ENCODE measurements at places on chromosomes 2 and 18. TPM values are rescaled to one million over a fixed set of nuclear protein-coding genes. Genes with fewer than 3 reads are reported as not detected.

The PAPOLG gene
- 14.7 TPM for total RNA-seq

DNA sequence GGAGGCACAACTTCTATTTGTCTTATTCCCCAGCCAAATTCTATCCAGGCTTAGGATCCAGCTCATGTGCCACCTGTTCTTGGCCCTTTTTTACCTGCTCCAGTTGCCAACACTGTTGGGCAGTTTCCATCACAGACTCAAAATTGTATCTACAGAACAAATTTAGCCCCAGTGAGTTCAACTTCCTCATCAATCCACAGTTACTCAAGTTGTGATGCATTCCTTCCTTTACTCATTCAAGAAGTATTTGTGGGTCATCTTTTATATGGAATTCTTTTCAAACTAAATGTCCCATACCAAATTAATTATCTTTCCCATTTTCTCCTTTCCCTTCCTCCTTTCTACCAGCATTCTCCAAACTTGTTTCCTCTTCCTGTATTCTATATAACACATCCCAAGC is 12.7 kb upstream of the DDX18 start:
- DNase-seq = no peak

The GLI2 gene
- 1.4 TPM for total RNA-seq

- no peak for DNase-seq
Measured at GRCh38 chr2:239590995-239591915, 190.4 kb upstream of the HDAC4 start.

The ALPP gene
- total RNA-seq = not detected

- no peak for DNase-seq
Measured at GRCh38 chr2:240498171-240498957, 59.4 kb downstream of the ANKMY1 start.

The PARD3B gene
- 10.1 TPM for total RNA-seq

DNA sequence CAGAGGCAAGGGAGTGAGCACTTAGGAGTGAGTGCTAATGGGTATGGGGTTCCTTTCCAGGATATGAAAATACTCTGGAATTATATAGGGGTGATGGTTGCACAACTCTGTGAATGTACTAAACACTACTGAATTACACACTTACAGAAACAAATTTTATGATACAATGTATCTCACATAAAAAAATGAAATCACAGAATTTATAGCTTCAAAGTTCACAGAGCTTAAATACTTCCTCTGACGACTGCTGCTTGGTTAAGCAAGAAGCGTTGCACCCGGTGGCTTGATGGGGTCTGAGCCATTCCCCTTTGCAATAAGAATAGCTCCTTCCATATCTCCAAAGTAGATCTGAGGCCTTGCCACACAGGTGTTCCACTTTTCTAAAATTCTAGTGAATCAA is 835.1 kb downstream of the TSN start:
- no peak for DNase-seq

The TUBA3E gene
- total RNA-seq = not detected

DNA sequence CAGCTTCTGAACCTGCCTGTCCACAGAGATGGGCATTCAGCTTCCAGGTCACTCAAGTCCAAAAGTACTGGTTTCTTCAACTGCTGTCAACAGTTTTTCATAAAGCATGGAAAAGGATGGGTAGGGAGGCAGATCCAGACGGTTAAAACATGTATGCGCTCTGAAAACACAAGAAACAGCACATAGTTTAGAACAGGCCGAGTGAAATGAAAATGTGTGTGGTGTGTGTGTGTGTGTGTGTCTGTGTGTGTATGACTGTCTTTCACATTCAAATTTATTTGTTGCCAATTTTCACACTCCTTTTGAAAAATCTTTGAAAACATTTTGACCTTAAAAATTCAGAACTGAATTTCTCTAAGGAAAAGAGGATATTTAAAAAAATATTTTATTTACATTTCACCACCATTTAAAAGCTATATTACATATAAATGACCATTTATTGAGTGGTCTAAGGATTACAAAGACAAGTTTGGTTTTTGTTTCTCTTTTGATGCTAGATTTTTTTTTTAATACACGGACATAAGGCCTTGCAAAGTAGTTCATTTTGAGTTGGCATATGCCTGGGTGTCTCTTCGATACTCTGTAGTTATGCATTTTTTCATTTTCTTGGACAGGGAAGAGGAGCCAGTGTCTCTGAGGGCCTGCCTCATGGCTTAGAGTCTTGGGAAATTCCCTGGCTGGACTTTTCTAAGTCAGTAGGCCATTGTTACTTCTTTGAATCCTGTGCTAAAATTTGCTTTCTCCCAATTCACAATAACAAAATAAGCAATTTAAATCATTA is 30.0 kb upstream of the STK17B start:
- no peak for DNase-seq

DNA sequence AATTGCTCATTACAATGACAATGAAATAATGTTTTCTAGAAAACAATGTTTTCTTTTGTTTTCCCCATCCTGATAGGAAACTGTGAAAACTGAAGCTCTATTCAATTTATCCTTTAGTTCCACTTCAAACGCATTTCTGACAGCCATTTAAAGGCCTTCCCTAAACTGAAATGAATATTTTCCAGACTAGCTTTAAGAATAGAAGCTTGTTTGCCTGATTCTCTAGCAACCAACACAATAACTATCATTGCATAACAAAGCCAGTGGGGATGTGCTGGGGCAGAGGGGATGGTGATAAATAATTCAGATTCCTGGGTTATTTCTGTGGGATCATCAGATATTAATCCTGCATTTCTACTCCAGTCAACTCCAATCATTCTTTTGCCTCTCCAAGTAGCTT is 427.1 kb downstream of the RND3 start:
- no peak for DNase-seq

- no peak for DNase-seq
Measured at GRCh38 chr2:128423788-128424165, 105.1 kb upstream of the HS6ST1 start.

GRCh38 chr2:6394276-6394675 is 471.4 kb downstream of the CMPK2 start:
- DNase-seq = no peak

- no peak for DNase-seq
Measured at GRCh38 chr2:170707821-170708795, 7.0 kb upstream of the SP5 start.

DNA sequence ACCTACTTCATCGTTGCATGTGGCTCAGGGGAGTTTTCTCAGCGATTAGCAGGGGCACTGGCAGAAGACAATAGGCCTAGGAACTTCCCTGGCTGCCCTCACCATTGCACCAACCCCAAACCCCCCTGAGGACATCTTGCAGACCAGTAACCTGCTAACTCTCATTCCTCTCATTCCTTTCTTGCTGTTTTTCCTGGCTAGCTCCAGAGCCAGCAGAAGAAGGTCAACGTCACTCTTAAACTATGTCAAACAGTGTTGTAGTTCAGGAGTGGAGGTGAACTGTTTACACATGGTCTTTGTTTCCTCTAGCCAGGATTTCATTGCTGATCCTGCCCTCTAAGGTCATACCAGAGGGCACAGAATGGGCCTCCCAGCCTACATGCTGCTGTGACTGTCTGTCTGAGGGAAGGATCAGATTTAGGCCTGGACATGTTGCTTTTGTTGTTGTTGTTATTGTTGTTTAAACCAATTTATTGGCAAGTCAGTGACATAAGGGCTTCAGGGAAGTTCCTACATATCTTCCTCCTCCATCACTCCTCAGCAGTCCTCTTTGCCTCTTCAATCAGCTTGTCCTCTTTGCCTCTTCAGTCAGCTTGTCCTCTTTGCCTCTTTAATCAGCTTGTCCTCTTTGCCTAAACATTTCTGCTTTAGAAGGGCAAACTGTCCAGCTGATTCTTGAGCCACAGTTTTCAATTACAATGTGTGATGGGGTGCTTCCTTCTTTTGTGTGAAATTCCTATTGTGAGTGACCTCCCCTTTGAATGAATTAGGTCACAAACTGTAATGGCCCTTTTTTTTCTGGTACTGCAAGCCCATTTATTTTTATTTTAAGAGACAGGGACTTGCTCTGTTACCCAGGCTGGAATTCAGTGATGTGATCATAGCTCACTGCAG is 471.9 kb upstream of the TNP1 start:
- DNase-seq = peak; percentile 83

The GCA gene
- 57.5 TPM for total RNA-seq

The SPDYA gene
- total RNA-seq = 2.0 TPM

The KYNU gene
- 64.2 TPM for total RNA-seq

DNA sequence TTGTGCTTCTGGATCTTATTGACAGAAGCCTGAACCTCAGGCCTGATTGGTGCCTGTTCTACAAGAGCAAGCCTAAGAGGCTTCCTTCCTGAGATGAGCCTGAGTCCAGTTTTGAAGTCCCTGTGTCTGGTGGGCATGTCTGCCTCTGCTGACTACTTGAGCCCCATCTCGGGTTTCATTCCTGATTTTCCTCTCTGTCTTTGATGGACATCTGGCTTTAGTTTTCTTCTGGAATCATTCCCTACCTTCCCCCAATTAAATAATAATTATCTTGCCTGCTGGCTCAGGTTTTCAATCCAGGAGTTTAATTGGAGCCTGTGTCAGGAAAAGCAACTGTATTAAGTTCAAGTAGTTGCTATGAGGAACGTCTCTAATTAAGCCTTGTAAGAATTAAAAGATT is 135.5 kb upstream of the MC4R start:
- DNase-seq = no peak

GRCh38 chr18:53843113-53843760 is 381.2 kb downstream of the MBD2 start:
- no peak for DNase-seq

DNA sequence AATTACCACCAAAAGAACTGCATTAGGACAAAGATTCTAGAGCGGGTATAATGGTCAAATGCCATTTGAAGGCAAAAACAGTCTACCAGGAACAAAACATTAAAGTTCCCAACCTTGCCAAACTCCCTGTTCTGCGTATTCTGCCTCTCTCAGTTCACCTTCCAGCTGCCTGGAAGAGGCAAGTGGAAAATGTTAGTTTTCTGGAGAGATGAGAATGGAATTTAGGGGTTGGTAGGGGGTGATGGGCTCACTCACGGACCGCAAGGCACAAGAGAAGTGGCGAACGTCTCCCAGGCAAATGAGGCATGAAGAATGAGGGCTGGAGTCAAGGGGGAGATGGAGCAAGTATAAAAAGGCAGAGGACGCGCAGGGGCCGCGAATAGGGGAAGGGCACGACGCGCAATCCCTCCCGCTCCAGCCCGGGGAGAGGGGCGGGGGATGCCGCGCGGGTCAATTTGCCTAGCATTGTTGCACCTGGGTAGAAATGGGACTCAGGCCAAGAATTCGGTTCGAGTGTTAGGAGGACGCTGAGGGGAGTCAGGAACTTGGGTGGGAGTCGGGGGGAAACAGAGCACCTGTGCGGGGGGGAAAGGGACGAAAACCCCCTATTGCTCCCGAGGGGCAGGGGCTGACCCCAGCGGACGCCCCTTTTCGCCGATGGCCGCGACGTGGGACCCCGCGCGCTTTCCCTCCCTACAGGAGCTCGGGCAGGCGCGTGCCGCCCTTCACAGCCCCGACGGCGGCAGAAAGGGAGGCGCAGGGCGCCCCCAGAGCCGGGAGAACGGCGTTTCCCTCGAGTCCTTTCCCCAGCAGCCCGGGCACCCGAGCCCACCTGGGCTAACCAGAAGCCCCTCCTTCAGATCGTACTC is 573 bp downstream of the PAIP2B start:
- peak; percentile 6 for DNase-seq

The EGR4 gene
- total RNA-seq = 0.81 TPM

DNA sequence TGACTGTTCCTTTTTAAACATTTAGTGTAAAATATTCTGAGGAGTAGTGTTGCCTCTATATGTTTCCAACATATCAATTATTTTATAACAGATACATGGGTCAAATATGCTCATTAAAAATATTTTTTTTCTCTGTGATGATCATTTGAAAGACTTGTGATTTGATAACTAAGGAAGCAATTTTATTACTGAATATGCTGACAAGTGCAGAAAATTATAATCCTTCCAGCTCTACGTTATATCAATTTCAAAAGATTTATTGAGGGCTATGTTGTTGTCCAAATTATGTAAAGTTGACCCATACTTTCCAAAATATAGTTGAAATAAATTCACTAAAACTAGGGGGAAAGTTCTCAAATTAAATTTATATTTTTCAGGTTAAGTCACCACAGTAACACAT is 290.6 kb downstream of the NYAP2 start:
- DNase-seq = no peak

DNA sequence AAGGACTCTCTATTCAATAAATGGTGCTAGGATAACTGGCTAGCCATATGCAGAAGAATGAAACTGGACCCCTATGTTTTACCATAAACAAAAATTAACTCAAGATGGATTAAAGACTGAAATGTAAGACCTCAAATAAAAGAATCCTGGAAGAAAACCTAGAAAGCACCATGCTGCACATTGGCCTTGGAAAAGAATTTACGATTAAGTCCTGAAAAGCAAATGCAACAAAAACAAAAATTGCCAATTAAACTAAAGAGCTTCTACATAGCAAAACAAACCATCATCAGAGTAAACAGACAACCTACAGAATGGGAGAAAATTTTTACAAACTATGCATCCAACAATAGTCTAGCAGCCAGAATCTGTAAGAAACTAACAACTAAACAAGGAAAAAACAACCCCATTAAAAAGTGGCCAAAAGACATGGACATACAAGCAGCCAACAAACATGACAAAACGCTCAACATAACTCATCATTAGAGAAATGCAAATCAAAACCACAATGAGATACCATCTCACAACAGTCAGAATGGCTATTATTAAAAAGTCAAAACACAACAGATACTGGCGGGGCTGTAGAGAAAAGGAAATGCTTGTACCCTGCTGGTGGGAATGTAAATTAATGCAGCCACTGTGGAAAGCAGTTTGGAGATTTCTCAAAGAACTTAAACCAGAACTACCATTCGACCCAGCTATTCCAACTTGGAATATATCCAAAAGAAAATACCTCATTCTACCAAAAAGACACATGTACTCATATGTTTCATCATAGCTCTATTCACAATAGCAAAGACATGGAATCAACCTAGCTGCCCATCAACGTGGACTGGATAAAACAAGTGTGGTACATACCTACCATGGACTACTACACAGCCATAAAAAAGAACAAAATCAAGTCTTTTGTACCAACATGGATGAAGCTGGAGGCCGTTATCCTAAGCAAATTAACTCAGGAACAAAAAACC is 30.6 kb downstream of the SEPTIN10 start:
- no peak for DNase-seq

DNA sequence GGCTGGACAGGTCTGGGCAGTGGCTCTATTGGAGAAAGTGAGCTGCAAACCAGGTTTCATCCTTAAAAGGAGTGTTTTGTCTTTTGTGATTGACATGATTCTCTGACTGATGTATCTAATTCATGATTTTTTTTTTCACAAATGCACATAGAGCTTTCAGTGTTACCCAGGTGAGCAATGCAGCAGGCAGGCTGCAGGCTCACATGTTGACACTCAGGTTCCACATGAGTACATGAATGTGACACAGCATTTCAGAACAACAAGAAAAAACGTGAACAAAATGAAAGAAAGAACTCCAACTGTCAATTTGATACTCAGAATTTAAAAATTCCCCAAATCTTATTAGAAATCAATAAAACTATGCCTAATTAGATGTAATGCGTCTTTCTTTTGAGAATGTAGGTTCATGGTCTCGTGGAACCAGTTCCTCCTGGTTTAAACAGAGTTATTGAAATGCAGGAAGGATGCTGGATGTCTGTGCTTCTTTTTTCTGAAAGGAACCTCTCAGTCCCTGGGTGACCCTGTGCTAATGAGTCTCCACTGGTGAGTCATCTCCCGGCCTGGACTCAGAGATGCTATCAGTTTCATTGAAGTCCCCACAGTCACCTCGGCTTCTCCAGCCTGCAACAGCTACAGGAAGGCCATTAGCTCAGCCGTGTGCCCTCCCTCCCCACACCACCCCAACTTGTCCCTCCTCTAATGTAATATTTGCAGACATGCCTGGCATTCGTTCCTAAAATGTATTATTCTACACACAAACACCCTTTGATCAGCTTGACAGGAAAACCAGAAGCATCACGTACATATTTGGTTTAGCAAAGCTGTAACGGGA is 430.4 kb downstream of the LPIN1 start:
- peak; percentile 48 for DNase-seq

GRCh38 chr18:33152376-33152775 is 288.1 kb downstream of the CCDC178 start:
- no peak for DNase-seq

Data from Calu3 (cell line).